ENCODE measurements at places on chromosomes 3 and 15.

DNA sequence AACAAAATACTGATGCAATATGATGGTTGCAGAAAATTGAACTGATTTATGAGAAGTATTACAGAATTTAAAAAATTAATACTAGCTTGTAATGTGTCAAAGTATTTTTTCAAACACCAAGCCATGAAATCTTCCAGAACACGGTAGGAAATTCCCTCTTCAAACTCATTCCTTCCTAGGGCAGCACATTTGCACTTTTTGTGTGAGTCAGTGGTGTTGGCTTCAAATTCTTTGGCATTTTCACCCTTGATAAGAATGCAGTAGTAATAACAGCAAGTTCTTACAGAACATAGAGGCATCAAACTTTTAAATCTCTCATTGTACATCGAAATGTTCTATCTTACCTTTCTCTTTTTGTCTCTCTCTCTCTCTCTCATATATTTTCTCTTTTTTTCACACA, 191.8 kb downstream of the CGGBP1 start:
- no peak for DNase-seq

GRCh38 chr3:127159543-127159942, 33.4 kb upstream of the PRR23E start:
- no peak for DNase-seq

GRCh38 chr3:72141264-72141663, 356.3 kb upstream of the PROK2 start:
- no peak for DNase-seq

GRCh38 chr3:194221336-194221735, 85.4 kb downstream of the HES1 start:
- no peak for DNase-seq

DNA sequence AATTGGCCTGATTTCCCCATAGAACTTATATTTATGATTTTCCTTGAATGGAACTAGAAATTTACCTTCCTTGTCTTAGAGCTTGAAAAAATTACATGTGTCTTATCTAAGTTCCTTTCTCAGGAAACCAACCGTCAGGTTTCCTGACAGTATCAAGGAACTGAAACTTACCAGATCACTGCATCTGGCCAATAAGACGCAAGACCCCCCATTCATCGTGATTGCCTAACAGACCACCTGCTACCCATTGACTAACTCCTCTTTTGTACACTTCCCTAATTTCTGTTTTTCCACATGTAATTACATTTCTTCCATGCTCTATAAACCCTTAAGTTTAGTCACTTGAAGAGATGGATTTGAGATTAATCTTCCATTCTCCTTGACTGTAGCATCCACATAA, 517.2 kb upstream of the CBLB start:
- DNase-seq = no peak

GRCh38 chr3:197908957-197909701, 40.9 kb upstream of the RPL35A start:
- no peak for DNase-seq

- DNase-seq = no peak
Measured at GRCh38 chr3:38958026-38958720, 93.6 kb downstream of the SCN11A start.

GRCh38 chr3:10804183-10804648, 11.8 kb upstream of the SLC6A11 start:
- DNase-seq = no peak

DNA sequence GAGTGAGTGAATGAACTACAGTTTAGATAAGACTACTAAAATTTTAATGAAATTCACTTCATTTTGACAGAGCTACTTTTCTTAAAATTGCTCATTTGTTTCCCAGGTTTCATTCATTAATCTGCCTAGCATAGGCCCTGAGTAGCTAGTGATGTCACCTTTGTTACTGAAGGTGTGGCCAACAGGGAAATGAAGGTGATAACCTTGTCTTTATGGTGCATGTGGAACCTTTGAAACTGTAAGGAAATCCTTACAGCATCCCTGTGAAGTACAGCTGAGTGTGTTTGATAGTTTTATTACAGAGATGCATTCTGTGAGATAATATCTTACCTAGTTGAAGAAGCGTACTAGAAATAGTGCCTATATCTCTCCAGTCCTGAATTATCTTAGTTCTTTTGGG, 112.9 kb downstream of the AKAP13 start:
- no peak for DNase-seq

- no peak for DNase-seq
Measured at GRCh38 chr3:138862531-138862923, 27.8 kb upstream of the PIK3CB start.

GRCh38 chr3:106333911-106334618, 465.3 kb upstream of the CBLB start:
- peak; percentile 54 for DNase-seq

DNA sequence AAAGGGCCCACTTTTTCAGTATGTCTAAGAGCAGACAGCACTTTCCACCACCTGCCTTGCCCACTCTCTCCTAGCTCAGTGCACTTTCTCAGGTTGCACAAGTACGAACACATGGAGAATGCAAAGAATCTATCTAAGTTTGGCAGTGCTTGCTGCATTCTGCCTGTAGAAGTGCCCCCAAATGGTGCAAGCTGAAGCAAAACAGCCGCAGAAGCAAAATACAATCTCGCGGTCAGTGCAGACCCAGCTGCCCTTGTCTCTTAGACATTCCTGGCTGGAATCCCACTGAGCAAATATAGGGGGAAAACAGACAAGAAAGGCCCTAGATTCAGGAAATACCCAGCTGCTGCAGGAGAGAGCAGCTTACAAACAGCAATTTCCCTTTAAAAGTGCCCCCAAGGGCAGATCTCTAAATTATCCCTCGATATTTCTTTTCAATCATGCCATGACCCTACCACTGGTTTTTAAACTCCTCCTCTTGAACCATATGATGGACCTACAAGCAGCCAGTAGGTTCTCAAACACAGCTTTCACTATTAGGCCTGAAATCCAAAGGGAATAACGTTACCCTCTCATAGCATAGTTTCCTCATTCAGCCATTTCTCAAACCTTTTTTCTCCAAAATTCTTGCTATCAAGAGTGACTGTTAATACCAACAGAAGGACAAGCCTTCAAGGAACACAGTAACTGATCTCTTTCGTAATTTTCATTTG, 67.0 kb downstream of the TNIK start:
- DNase-seq = no peak

DNA sequence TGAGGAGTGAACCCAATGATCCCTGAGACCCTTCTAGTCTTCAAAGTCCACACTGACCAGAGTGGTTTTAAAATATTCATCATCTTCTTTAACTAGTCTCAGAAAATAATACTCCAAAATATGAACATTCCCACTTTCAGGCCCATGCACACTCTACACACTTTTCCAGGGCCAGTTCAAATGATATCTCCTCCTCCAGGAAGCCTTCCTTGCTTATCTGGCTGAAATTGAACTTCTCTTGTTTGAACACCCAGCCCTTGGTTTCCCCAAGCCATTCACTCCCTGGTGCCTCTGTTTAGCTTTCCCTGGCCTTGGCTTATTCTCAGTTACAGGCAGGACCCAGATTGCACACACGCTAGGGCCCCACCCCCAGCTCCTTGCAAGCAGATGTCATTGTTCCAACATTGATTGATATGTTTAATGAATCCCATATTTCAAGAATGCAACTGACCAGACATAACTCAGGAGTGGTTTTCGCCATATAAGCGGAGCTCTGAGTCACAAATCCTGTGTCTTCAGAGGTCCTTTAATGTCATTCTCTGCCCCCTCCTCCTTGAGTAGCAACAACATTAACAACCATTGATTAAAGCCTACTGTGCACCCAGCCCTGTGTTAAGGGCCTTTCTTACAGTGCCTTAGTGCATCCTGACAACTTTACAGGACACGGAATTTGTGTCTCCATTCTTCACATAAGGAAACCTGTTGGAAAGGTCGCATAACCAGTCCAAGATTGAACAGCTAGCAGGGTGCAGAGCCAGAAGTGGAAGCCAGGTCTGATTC, 2.1 kb downstream of the ITGA11 start:
- no peak for DNase-seq

DNA sequence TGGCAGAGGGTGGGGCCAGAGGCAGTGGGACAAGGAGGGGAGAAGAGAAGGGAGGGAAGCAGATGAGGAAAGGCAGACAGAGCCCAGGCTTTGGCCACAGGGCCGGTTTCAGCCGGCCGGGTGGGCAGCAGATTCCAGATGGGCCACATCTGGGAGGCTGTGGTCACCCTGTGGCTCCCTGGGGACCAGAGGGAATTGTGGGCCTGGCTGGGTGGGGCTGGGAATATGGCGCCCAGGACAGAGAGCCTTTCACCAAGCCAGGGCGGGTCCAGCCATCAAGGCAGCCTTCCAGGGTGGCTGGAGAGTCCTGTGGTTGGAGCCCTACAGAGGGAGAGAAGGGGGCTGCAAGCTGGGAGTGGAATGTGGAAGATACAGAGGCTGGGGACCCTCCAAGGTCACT, 18.9 kb downstream of the PTH1R start:
- DNase-seq = no peak

GRCh38 chr15:72339777-72340177, 19.8 kb upstream of the CELF6 start:
- DNase-seq = no peak

DNA sequence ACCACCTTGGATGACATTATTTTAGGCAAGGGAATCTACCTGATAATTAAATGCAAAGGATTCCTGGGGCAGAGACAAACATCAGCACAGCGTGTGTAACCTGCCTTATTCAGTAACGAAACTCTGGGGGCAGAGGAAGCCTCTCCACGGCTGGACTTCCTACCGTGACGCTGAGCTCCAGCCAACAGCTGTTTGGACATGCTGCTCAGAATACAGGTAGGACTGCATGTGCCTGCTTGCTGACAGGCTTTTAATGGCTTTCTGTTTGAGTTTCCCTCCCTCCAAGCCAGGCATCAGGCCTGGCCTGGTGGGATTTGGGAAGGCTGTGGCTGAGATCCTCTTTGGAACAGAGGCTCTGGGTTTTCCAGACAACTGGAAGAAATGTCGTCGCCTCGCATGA, 150.6 kb downstream of the ADAMTS17 start:
- no peak for DNase-seq

DNA sequence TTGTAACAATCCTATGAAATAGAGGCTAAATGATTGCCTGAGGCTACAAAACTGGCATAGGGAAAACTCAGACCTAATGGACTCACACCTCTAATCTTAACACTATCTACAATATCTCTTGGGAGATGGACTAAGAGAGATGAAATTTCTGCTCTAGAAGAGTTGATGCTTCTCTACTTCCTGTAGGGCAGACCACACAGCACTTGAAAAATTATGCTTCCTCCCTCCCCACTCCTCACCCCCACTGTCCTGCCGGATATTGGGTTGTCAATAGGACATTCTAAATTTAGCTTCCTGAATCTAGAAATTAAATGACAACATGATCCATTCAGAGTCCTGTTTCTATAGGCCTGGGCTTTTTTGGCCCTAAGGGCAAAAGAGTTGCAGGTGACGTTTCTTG, 295.6 kb downstream of the GAP43 start:
- no peak for DNase-seq

DNA sequence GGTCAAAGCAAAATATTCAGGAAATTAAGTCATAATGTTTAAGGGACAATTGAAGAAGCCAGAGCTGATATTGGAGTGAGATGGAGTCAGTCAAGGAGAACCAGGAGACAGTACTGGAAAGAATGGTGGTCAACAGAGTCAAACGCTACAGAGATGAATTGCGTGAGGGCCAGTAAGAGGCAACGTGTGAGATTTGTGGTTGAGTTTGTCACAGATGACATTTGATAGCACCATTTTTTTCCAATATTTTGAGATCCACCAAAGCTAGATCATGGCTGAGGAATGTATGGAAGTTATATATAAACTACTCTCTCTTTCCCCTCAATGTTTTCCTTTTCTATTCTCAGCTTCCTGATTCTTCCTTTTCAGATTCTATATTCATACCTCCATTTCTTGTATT, 375.1 kb upstream of the ROBO2 start:
- no peak for DNase-seq

- DNase-seq = no peak
Measured at GRCh38 chr15:57527382-57528091, 64.2 kb upstream of the MYZAP start.

DNA sequence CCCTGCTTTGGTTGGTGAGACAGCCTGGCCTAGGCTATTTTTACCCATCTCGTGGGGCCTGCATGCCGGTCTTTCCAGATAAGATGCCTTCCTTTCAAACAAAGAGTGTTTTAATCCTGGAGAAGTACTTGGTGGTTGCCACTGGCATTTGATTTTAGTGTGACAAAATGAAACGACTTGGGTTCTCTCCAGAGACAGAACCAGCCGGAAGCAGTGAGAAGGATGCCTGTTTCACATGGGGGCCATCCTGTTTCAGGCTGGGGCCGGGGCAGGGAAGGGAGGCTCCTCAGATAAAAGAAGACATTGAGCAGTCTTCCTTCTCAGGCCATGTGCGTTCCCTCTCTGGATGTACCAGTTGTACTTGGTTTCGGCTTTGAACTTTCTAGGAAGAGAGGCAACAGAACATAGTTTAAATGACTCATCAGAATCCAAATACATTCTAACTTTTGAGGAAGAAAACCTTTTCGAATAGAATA, 74.9 kb downstream of the TOP2B start:
- DNase-seq = no peak

- peak; percentile 42 for DNase-seq
Measured at GRCh38 chr3:50542177-50543034, 25.1 kb downstream of the C3orf18 start.

Measured in stimulated activated CD4-positive, alpha-beta T cell treated with anti-CD3 and anti-CD28 coated beads, Interleukin-15, amount 100 ng/mL, for 48 hours (primary cell).